ENCODE measurements at places on chromosomes 7 and 10.

- no peak for DNase-seq
Observed at GRCh38 chr10:54691331-54691730, 109.7 kb downstream of the PCDH15 start.

- no peak for DNase-seq
Observed at GRCh38 chr7:132051311-132051710, 494.9 kb upstream of the PODXL start.

- no peak for DNase-seq
Observed at GRCh38 chr10:102837230-102837721, at the start of gene CYP17A1. CYP17A1 (minus strand) TSS chr10:102837413; CDS start chr10:102837361, 52 bp downstream.

DNA sequence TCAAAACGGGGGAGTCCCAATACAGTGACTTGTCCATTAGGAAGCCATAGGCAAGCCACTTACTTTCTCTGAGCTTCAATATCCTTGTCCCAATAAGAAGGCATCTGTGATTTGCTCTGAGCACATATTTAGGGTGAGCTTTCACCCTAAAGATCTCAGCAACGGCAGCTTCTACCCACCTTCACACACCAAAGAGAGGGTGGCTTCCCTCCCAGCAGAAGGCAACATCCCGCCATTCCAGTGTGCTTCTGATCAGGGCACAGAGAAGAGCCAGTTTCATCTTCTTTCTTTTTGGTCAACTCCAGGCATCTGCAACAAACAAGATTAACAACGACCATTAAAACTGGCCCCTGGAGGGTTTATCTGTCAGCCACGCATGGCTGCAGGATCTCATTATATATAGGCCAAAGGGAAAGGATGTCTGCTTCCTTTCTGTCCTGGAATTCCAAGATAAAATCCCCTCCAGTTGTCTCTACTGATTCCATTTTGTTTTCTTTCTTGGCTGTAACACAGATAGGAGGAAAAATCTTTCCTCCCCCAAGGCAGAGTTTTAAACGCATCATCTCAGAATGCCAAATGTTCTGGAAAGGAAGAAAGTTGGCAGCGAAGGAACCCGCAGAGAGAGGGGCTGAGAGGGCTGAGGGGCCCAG is 491 bp upstream of the SH2D4B start:
- no peak for DNase-seq

DNA sequence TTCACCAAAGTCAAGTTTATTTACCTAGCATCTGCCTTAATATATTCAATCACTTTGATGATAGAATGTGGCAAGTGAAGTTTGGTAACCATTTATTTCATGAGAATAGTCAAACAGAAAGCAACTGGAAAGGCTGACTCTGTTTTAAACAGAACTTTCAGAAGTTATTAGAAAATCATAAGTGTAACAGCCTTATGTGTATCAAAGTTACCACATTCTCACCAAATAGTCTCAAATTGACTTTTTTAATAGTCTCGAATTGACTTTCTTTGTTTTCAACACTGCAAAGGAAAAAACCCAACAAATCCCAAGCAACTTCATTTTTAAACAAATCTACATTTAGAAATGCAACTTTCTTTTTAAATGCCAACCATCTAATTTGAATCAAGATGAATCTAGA is 29.5 kb downstream of the NAMPT start:
- DNase-seq = no peak

DNA sequence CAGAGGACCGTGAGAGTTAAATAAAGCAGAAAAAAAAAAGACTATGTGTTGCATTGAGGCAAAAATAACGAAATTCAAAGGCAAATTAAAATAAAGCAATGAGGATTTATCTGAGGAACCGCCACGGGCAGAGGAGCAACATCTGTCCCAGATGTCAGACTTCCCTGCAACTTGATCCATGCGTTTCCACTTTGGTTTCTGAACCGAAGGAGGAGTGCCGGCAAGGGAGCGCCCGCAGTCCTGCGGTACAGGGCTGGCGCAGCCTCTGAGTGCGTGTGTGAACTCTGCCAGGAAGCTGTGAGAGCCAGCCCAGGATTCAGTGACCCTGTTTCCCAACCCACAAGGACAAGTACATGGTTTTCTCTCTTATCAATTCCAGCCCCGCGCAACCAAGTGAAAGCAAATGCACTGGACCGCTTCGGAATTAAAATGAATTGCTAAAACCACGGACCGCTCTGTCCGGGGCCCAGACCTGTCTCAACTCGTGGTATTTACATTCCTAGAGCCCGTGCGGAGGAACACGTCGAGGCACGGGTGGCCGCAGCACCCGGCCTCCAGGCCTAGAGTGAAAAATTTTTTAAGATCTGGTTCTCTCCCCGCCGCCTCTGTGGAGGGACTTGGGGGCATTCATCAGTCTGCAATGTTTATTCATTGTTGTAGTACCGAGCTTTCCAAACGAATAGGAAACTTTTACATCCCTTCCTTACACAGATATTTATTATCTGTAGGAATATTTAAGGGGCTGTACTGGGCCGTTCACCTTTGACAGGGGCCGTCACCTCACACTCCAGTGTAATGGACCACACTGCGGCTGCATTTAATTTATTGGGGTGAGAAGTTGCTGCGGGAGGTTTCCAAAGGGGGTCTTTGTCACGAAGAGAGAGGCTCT is 291.5 kb upstream of the NFE2L3 start:
- DNase-seq = no peak

DNA sequence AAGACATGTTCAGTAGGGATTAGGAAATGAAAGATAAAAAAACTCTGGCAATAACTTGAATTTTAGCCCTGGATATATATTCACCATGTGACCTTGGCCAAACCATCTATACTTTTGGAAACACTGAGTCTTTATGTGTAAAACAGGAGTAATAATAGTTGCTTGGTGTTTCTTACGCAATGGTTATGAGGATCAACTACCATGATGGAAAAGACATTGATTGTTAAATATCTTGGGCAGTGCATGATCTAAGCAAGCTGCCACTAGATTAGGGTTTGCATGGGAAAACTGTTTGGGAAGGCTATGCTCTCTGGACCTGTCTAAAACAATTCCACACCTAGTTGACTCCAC is 6.5 kb downstream of the OR6B1 start:
- no peak for DNase-seq

DNA sequence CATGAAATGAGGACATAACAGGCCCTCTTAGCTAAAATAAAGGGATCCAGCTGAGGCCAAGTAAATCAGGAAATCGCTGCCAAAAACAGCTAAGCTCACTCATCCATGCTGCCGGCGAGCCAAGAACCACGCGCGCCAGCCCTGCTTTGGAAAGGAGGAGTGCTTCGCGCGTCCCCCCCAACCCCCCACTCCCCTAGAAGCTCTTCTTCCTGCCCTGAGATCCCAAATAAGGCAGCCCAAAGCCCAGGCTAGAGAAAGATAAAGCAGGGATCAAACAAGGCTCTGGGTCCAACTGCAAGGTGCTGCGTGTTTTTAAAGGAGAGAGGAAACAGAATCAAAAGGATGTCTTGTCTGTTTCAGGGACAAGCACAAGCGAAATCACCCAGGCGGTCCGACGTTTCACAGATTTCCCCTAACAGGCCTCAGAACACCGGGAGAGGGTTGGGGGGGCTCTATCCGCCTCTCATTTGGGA is 168.3 kb upstream of the AUTS2 start:
- DNase-seq = no peak

- DNase-seq = no peak
Observed at GRCh38 chr10:71838264-71839211, 12.5 kb downstream of the PSAP start.

GRCh38 chr7:157612664-157613561 is 276.1 kb downstream of the DNAJB6 start:
- peak; percentile 35 for DNase-seq

DNA sequence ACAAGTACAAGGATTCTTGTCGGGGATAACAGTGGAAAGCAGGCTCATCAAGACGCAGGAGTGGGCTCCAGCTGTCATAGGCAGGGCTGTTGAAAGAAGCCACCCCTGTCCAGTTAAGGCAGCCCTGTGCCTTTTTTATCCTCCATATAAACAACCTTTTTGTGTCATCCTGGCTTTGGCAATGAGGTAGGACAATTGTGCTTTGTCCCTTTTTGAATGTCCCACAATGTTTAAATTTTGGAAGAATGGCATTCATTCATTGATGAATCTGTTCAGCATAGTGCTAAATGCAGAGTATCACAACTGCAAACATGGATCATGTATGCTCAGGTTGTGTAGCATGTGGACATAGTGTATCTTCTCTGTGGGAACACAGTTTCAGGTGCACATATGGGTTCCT is 66.7 kb downstream of the UBE3C start:
- no peak for DNase-seq

DNA sequence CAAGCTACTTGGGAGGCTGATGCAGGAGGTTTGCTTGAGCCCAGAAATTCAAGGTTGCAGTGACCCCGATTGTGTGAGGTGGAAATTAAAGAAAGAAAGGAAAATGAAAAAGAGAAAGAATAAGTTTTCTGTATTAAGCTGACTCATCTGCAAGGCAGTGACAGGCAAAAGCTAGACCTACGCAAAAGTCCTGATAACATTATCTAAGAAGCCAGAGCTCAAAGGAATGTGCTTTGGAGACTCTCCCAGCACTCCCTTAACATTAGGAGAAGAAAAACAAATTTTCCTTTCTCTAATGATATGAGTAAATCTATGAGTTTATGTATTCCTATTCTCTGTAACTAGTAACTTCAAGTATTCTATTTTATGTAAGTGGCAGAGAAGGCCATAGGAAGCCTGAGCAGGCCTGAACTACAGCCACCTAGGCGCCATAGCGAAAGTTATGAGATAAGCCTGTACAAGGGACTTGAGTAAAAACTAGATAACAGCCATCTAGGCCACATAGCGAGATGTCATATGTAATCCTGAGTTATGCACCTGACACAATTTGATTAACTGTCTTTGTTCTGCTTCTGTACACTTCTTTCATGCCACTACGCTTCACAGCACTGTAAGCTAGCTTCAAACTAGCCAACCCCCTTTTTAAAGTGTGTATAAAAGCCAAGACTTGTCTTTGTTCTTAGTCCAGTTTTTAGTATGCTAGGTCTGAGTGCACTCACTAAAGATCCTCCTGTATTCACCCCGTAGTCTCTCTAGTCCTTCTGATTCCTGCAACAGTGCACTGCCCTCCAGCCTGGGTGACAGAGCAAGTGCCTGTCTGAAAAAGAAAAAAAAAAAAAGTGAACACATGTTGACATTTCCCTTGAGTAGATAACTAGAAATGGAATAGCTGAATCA is 9.4 kb upstream of the ZWINT start:
- DNase-seq = no peak

DNA sequence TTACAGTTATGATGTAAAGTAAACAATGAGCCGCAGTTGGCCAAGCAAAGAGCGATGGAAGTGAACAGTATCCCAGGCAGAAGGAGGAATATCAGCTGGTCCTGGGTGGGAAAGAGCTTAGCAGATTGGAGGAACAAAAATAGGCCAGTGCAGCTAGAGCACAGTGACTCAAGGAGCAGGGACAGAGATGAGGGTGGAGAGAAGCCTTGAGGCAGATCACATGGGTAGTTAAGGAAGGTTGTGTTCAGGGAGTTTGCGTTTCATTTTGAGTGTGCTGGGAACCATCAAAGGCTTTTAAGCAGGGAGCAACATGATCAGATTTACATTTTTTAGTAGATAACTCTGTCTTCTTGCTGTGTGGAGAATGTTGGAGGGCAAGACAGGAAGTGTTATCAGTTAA is 113.6 kb downstream of the OAT start:
- DNase-seq = no peak

- DNase-seq = no peak
Observed at GRCh38 chr10:119346095-119346832, 138.9 kb downstream of the GRK5 start.
